ENCODE measurements at places on chromosomes 4 and X.

DNA sequence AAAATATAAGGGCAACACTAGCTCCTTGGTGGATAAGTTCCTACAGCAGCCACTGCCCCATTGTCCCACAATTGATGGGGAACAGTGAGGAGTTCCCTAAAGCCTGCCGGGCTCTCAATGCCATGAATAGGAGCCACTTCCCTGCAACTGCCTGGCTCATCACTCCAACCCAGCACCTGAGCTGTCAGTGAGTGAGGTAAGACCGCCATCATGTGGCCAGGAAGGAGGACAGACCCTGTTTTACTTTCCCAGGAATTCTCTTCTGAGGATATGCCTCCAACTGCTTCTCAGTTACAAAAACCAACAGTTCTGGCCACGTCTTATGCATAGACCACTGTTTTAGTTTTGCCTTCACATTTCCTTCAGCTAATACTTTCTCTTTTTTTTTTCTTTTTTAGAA lies 45.5 kb downstream of the SRPX start:
- DNase-seq, result peak; percentile 33

DNA sequence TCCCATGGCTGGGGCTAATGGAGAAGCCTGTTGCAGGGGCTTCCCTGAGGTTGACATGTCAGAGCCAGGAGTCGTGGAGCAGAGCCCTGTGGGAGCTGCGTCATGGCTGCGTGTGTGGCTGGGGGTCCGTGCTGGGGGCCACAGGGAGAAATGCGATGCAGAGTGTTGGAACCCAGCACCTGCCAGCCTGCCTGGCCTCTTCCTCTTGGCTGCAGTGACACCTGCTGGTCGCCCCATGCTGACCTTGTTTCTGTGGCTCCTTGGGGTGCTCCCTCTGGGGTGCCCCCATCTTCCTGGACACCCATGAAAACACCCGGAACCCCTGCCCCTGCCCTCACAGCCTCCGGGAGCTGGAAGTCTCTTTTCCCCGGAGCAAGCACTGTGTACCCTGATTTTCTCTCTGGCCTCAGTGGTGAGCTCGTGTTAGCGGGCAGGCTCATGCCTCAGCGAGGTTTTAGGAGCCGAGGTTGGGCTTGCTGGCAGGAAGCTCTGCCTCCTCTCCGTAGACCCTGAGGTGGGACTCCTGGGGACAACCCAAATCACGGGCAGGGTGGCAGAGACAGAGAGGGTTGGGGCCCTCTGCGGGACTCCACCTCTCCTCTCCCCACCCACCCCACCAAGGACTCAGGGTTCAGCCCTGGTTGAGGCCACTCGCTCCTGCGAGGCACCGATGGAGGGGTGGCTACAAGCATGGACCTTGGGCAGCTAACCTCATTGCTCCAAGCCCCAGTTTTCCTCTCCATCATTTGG lies 103.7 kb downstream of the SORCS2 start:
- no peak for DNase-seq

GRCh38 chrX:48476919-48477318 lies 920 bp downstream of the FTSJ1 start:
- no peak for DNase-seq

- DNase-seq, result no peak
These were observed 149.1 kb upstream of the ARHGEF9 start for GRCh38 chrX:63934160-63934559.

- DNase-seq, result no peak
These were observed 443.0 kb downstream of the GPM6A start for GRCh38 chr4:175369087-175369486.

GRCh38 chr4:13313856-13314255 lies 170.3 kb downstream of the RAB28 start:
- no peak for DNase-seq

DNA sequence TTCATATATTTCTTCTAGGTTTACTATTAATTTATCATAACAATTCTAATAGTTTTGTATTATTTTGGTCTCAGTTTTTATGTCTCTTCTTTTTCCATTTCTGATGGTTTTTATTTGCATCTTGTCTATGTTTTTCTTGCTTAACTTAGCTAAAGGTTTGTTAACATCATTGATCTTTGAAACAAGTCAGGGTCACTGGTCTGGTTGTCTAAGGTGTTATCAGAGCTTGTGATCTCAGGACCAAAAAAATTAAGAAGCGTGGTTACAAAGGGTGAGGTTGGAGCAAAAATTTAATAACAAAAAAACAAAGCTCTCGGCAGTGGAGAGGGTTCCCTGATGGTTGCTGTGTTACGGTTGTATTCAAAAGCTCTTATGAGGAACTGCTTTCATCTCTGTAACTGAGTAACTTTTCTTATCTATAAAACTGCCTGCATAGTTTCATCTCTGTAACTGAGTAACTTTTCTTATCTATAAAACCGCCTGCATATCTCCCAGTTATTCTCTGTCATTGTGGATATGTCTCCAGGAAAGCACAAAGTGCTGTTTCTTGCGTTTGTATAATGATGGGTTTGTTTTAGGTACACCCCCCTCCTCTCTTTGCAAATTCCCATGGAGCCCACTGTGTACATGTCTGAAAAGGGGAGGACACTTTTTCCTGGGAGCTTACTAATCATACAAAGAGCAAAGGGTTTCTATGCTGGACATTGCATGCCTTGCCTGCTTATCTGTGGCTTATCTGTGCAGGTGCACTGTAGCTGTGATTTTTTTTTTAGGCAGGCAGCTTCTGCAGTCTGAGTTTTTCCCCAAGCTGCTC lies 62.4 kb upstream of the UGT2B15 start:
- DNase-seq, result no peak

- no peak for DNase-seq
These were observed 63.7 kb downstream of the ZFYVE28 start for GRCh38 chr4:2354760-2355159.

GRCh38 chrX:13285693-13286092 lies 34.2 kb downstream of the ATXN3L start:
- no peak for DNase-seq

GRCh38 chrX:50475208-50475607 lies 4.6 kb upstream of the DGKK start:
- no peak for DNase-seq

GRCh38 chrX:135410861-135411627 lies 10.7 kb upstream of the SMIM10L2A start:
- no peak for DNase-seq

DNA sequence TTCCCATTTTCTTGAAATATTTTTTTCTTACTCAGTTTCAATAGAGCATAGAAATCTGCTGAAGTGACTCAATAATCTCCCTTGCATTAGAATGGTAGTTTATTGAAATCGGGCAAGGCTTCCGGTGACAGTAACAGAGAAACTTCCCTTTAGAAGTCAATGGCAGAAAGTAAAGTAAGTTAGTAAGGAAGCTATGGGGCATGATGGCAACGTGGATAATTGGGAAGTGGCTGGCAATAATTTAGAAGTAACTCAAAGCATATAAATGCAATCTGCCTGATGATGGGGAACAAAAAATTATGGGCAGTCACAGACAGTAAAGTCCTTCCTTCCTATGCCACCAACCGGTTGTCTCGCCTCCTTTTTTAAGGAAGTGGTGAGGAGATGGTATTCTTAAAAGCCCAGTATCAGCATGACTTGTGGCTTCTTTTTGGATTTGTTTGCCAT lies 7.6 kb downstream of the CYBB start:
- no peak for DNase-seq

- no peak for DNase-seq
These were observed 185.7 kb upstream of the ATP6AP2 start for GRCh38 chrX:40395102-40395501.

DNA sequence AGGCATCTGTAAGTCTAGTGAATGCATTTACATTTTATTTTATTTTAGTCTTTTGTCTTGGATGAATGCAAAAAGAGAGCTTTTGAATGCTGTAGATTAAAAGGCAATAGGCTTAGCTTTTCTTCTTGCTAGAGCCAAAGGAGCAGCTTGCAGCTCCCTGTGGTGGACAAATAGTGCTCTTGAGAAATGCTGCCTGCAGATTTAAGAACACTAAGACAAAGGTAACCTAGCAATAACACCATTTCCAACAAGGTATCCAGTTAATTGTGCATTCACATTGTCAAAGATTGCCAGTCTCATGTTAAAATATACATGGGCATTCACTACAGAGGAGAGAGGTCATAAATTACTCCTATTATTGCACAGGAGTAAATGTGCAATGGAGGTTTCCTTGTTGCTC lies 859.2 kb upstream of the PRKX start:
- no peak for DNase-seq

DNA sequence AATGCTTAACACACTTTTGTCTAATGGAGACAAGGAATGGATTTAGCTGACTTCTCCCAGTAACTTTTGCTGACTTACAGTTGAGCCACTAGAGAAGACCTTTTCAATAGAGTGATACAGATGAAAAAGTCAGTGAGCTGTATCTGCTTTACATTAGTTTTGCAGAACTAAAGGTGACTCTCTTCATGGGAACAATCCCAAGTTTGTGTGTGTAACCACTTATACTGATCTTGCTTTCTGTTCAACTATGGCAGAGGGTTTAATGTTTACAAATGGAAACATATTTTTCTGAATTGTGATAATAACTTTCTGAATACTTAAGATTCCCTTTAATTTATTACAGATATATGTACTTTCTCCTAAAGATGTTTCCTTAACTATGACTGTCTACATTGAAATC lies 182.6 kb upstream of the PUDP start:
- DNase-seq, result no peak

DNA sequence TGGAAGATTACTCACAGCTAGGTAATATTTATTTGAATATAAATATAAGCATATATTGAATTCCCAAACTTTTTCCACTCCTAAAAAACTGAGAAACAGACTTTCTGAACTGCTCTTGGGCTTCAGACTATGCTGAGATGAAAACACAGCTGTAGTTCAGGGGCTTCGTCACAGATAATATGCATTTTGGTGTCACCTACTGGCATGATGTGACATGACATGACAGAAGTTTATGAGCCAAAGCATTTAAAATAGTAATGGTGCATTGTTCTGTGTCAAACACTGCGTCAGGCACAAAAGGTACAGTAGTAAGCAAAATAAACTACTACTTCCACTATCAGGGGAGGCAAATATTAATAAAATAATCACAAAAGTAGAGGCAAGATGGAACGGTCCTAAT lies 171.3 kb downstream of the BTC start:
- DNase-seq, result no peak

- no peak for DNase-seq
These were observed 16.7 kb downstream of the OPHN1 start for GRCh38 chrX:68416592-68416991.

- DNase-seq, result no peak
These were observed 48.6 kb upstream of the HGFAC start for GRCh38 chr4:3393171-3393570.

DNA sequence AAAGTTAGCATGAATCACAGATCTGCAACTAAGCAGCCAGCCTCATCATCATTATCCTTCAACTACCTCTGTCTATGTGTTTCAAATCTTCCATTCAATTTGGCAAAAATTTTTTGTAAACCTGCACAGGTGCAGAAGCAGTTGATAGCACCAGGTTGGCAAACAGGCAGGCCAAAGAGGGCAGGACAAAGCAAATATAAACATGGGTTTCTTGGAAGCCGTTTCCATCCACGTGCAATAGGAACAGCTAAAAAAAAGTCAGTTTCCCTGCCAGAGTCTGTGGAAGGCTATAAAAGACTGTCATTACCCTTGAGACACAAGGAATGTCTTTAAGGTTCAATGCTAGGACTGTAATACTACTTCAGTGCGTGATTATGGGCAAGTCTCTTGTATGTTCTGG lies 253.2 kb downstream of the PDHA2 start:
- no peak for DNase-seq

- DNase-seq, result no peak
These were observed 285.6 kb downstream of the SHOX start for GRCh38 chrX:916230-916599.

DNA sequence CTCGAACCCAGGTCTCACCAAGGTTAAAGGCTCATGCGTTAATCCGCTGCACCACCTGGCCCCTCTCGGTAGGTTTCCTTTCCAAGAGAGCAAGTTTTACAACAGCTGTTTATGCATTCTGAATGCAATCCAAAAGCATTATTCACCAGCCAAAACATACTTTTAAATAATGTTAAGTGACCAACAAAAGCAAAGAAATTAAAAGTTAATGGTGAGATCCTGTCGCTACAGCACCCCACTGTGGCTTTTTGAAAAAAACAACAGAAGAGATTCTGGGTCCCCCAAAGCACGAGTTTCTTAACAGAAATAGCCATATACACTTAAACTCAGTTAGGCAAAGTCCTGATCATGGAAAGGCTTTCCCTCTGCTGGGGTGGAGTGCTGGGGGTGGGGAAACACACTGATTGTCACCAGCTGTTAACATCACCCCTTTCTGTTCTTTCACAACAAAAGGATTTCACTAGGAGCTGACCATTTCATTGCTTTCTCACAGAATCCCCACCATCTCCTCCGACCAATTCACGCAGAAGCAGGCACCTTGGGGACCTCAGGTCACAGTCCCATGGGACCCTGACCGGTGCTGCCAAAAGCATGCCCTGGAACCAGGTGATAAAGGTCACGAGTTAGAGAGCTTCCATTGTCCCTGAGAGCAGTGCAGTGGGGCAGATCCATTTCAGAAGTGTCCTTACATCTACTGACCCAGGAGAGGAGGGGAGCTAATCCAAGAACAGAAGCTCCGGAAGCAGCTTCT lies 51.2 kb downstream of the ZNF827 start:
- peak; percentile 49 for DNase-seq

DNA sequence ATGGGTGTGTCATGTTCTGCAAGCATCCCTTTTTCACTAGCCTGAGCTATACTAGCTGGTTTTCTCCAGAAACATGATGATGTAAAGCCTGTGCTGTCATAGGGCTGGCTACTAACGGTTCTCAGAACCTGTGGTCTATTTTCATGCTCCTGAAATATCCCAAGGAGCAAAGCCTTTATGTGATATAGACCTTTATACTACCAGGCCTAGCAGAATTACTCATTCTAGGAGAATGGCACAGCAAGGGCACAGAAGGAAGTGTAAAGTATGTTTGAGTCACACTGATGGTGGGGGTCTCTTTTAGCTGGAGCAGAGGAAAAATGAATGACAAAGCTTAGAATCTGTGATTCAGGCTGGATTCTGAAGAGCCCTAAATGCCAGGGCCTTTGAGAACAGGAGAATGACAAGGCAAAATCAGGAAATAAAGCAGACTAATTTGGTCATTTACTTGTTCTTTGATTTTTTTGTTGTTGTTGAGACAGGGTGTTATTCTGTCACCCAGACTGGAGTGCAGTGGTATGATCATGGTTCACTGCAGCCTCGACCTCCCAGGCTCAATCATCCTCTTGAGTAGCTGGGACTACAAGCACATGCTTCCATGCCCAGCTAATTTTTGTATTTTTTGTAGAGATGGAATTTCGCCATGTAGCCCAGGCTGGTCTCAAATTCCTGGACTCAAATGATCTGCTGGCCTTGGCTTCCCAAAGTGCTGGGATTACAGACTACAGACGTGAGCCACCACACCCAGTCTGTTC lies 11.8 kb downstream of the TCEAL1 start:
- no peak for DNase-seq

Measured in left hindlimb (tissue), 1 donor.